ENCODE measurements at places on chromosomes 16 and 17. TPM values are rescaled to one million over a fixed set of nuclear protein-coding genes. Genes with fewer than 3 reads are reported as not detected.

DNA sequence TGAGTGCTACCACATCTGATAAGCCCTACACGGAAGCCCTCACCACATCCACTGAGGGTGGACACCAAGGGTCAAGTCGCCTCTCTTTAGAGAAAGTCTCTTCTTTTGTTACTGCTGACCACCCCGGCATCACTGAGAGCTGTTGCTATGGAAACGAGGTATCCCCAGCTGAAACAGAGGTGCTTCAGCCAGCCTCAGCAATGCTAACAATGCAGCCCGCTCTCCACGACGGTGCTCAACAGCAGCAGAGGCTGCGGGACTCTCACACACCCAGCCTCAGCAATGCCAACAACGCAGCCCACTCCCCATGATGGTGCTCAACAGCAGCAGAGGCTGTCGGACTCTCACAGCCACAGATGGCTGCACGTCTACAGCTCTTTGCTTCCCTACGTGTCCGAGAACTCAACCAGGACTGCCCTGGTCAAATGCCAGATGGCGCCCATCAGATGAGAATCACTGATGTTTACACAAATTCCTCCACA lies 41.4 kb downstream of the VPS53 start:
- peak; percentile 32 for DNase-seq

Gene RASL10B
- total RNA-seq, result 0.89 TPM

GRCh38 chr17:61279476-61280145 lies 120.0 kb upstream of the TBX2 start:
- DNase-seq, result no peak

GRCh38 chr17:68437979-68438822 lies 19.1 kb downstream of the WIPI1 start:
- peak; percentile 84 for DNase-seq
